Right forelimb (tissue), 1 donor: ENCODE measurements at places on chromosomes 7 and 10.

DNA sequence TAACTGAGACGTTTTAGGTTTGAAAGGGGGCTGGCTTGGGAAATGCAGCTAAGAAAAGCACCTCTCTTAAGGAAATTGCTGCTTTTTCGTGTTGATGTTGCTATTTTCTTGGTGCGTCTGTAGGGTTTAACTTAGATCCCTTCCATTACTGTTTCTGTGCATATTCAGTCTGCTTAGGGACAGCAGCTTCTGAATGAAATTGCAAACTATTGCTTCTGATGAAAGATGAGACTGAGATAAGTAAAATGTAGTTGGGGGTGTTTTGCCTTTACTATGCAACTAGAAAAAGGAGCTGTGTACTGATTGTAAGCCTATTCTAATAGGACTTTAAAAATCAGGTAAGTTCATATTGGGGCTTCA lies 772 bp downstream of the HDAC9 start:
- no peak for DNase-seq

DNA sequence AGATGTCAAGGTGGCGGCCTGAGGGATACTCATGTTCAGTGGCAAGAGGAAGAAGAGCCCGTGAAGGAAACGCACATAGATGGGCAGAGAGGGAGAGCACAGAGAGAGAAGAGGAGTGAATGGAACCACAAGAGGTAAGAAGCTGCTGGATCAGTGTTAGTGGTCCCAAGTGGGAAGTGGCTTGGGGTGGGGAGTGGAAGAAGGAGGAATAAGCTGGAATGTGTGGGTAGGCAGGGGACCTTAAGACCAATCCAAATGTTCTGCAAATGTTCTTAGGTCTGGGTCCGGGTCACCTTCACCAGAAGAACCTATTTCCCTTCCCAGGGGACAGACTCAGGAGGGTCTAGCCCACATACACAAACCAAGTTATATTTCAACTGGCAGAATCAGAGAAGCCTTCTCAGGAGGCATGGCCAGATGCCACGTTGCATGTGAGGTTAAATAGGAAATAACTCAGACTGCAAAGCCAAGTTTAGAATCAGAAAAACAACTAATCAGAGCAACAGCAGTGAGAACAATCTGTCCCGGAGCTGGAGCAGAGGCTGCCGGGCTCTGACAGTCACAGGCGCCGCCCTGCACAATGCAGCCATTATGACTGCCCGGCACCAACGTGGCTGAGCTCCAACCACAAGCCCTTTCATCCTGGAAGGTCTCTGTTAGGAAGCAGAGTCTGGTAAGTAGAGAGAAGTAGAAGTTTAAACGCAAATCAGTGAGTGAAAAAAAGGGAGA lies 78.6 kb upstream of the ARMC3 start:
- peak; percentile 57 for DNase-seq

DNA sequence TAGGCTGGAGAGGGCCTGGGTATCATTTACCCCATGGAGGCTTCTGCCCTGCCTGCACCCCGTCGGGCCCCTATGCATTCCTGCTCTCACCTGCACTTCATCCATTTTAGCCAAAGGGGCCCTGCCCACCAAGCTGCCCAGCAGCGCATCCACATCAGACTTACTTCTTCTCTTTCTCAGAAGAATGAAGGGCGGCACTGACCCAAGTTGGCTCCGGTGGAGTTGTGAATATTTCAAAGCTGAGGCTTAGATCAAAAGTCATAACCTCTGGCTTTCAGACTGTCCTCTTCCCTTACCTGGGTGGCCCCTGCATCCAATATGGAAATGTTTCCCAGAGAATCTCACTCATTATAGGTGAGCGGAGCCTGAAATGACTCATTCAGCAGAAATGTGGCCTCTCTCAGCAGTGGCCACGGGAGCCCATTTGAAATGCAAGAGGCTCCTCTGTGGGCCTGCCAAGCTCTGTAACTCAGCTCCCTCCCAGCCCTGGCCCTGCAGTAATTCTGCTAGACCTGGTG lies 117.6 kb upstream of the TCF7L2 start:
- DNase-seq: no peak

DNA sequence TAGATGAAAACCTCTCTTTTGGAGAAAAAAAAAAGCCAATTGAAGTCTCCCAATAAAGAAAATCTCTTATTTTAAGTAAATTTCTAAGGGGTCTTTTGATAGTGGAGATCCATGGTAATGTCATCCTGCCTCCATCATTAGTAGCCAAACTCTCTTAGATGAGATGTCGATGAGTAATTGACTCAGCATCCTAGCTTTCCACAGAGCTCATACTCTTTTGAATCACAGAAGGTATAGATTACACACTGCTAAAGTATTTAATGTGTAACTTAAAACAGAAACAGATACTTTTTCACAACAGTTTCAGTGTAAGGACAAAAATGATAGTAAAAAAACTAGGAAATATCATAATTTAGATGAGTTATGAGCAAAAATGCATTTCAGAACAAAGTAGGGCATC lies 19.4 kb downstream of the MAGI2 start:
- no peak for DNase-seq

DNA sequence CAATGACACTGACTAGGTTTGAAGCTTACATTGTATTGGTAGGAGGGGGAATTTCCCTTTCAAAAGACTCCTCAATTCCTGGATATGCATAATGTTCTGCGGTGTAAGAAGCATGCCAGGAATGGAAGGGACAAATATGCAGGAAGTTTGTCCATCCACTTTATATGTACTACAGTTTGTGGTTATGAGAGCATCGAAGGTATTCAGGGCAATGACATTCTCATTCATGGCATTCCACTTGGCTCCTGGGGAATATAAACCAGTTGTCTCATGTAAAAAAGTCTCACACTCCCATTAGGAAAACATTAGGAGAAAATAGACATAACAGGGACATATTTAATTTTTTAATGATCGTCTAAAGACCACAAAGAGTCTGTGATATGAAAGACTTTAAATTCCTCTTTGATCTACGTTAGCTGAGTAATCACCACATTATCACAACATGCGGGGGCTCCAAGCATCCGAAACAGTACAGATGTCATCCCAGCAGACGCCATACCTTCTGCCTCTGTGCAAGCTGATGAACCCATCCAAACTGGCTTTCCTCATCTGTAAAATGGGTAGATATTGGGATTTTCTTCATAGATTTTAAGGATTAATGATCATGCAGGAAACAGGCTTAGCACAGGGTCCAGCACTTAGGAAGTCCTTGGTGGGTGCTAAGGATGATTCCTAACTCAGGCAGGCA lies 675.3 kb downstream of the INHBA start:
- DNase-seq: no peak

GRCh38 chr7:93997868-93998267 lies 6.3 kb downstream of the BET1 start:
- DNase-seq: no peak

GRCh38 chr10:12629767-12630165 lies 280.4 kb downstream of the CAMK1D start:
- DNase-seq: no peak

GRCh38 chr10:91435241-91435640 lies 25.1 kb downstream of the HECTD2 start:
- DNase-seq: no peak

- DNase-seq: no peak
Measured at GRCh38 chr7:30796105-30796869, 25.1 kb downstream of the MINDY4 start.

GRCh38 chr7:158268816-158269535 lies 318.6 kb downstream of the PTPRN2 start:
- no peak for DNase-seq

DNA sequence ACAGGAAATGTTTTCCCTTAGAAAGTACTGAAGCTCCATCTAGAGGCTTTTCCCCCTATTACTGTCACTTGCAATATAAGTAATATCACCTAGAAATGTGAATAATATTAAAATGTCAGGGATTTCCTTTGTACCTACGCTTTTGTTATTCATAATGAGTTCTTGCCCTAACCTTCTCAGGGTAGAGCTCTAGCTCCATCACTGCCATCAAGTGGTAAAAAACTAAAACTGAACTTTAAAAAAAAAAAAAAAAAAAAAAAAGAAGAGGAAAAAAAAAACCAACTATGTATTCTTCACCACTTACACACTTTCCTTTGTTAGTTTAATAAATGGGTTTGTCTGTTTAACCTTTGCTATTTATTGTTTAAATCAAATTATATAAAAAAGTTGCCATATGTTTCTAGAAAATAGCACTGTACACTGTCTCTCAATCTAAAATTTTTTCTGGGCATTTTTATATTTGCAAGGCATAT lies 49.9 kb downstream of the DNAJC1 start:
- no peak for DNase-seq

- DNase-seq: no peak
Measured at GRCh38 chr10:30701451-30702173, 72.1 kb upstream of the LYZL2 start.

- DNase-seq: no peak
Measured at GRCh38 chr7:36208997-36209813, 56.2 kb downstream of the EEPD1 start.

GRCh38 chr7:147809786-147810185 lies 780.8 kb upstream of the C7orf33 start:
- no peak for DNase-seq

DNA sequence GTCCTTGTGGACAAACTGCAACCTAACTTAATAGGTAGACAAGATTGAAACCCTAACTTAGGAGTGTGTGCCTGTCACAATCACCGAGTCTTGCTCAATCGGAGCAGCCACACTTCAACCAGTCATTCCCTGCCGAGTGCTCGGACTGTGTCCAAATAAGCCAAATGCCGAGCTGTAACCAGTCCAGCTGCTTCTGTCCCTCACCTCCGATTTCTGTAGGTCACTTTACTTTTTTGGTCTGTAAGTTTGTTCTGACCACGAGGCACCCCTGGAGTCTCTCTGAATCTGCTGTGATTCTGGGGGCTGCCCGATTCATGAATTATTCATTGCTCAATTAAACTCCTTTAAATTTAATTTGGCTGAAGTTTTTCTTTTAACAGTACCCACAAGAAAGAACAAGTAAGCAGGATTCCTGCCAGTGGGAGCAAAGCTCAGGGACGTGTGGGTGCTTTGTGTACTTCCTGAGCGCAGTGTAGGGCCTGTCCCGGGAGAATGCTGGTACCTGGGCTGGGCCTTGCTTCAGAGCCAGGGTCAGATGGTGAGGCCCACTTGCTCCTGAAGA lies 140.1 kb downstream of the ACTR3B start:
- no peak for DNase-seq

- no peak for DNase-seq
Measured at GRCh38 chr10:111037858-111038257, 39.0 kb upstream of the ADRA2A start.

DNA sequence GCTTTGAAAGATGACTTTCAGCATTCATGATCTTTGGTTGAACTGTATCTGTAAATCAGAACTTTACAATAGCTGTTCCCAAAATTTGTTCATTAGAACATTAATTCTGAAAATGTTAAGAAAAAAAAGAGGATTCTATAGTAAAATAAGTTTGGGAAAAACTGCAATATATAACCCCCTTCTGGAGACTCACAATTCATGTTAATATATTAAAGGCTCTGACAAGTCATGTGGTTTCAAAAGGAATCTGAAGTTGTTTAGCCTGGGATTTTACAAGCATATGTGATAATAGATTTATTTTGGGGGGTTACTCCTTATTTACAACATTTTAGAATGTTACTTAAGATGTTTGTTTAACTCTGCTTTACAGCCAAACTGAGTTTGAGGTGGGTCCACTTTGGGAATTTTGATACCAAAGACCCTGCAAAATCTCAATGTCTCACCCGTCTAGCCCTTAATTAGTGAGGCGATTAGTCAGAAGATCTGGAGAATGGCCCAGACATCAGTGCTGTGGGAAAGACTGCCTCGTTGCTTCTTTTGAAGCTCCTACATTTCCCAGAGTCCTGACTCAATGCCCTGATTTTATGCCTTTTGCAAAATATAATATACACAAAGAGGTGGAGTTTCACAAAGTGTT lies 40.0 kb downstream of the CDK1 start:
- DNase-seq: no peak

DNA sequence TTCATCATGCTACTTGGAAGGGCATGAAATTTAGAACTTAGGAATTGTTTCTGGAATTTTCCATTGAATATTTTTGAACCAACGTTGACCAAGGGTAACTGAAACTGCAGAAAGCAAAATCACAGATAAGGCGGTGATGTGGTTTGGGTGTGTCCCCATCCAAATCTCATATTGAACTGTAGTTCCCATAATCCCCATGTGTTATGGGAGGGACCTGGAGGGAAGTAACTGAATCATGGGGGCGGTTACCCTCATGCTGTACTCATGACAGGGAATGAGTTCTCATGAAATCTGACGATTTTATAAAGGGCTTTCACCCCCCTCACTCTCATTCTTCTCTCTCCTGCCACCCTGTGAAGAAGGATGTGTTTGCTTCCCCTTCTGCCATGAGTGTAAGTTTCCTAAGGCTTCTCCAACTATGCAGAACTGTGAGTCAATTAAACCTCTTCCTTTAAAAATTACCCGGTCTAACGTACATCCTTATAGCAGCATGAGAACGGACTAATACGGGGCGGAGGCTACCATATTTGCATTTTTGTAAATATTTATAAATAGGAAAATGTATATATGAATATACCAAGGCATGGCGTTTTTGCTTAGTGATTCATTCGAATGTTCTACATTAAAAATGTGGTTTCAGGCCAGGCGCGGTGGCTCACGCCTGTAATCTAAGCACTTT lies 12.4 kb downstream of the NMT2 start:
- no peak for DNase-seq

- DNase-seq: no peak
Measured at GRCh38 chr7:36185756-36186155, 32.7 kb downstream of the EEPD1 start.
